ENCODE measurements at places on chromosomes 11 and 22.
A peak's percentile ranks its signal among the peaks of the same experiment; 100 is the strongest.

DNA sequence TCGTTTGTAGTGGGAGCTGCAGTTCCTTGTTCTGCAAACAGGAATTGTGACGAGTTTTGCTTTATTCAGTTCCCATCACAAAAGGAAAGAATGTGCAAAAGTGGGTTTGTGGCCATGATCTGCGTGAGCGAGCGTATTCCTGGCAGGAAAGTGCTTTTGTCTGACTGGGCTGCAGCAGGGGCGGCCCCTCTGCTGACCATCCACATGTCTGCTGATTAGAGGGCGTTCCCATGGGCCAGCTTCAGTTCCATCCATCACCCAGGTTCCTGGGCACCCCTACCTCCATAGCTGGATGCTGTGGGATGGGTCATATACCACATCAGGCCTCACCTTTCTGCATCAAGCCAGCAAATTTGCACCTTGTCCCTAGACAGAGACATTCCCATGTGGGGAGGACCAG lies 28.9 kb upstream of the GAL start:
- no peak for DNase-seq

- DNase-seq, result no peak
These were observed 15.8 kb downstream of the SHANK3 start for GRCh38 chr22:50688448-50688847.

GRCh38 chr22:21652547-21653545 lies 10.7 kb downstream of the SDF2L1 start:
- DNase-seq, result no peak

GRCh38 chr22:44730022-44730393 lies 22.4 kb upstream of the ARHGAP8 start:
- no peak for DNase-seq

DNA sequence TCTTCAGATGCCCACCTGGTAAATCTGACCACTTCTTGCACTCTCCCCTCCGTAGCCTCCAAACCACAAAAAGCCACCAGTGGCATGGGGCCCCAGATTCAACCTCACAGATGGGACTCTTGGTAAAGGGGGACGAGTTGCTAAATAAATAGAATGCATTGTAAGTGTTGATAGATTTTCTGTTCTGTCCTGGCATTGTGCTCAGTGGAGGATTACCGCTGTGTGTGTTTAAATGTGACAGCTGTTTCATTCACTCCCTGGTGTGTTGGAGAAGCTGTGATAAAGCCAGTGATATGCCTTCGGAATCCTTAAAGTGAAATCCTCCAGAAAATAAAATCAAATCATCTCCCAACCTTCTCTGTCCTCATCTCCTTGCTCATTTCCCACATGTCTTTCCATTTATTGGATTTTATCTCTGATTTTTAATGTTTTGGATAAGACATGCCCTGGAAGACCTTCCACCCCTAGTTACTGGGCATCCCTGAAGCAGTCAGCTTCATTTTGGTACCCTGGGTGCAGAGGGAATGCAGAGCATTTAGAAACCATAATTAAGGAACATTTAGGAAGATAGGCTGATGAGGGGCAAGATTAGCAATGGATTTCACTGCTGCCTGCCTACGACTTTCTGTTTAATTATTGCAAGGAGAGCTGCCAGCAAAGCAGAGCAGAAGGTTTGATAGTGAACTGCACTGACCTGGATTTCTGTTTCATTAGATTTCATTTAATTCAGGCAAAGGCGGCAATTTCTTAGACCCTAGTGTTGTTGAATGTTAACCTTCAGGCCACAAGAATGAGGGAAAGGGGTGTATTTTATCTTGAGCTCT lies 460.9 kb upstream of the KIRREL3 start:
- no peak for DNase-seq

DNA sequence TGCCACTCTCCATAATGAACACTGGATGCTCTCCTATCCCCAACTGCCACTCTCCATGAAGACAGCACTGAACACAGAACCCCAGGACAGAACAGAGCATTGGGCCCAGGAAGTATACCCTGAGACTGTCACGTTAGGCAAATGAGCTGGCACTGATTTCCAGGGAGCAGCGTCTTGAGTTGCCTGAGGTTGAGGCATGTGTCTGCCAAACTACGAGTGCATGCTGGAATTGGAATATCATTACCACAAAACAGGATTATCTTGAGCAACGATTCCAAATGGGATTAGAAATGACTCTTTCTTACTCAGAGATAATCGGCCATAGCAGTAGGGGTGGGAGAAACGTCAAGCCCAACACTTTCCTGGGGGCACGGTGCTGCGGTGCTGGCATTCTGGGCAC lies 39.9 kb downstream of the CLPB start:
- no peak for DNase-seq

DNA sequence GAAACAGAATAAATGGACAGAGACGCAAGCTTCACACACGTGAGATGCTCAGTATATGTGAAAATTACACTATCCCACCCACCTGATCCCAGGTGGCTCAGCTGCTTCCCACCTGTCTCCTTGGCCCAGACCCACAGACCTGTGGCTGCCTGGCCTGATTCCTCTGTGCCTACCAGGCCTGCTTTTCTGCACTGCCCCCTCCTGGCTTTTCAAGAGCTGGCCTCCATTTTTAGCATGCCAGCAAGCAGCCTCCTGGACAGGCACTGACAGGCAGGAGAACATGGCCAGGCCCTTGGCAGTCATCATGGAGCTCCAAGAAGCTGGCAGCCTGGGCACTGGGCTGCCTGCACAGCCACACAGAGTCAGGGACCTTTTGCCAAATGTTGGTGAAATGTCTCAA lies 79.5 kb upstream of the HMGXB4 start:
- no peak for DNase-seq

- no peak for DNase-seq
These were observed 73.2 kb downstream of the GRK3 start for GRCh38 chr22:25637672-25638071.

DNA sequence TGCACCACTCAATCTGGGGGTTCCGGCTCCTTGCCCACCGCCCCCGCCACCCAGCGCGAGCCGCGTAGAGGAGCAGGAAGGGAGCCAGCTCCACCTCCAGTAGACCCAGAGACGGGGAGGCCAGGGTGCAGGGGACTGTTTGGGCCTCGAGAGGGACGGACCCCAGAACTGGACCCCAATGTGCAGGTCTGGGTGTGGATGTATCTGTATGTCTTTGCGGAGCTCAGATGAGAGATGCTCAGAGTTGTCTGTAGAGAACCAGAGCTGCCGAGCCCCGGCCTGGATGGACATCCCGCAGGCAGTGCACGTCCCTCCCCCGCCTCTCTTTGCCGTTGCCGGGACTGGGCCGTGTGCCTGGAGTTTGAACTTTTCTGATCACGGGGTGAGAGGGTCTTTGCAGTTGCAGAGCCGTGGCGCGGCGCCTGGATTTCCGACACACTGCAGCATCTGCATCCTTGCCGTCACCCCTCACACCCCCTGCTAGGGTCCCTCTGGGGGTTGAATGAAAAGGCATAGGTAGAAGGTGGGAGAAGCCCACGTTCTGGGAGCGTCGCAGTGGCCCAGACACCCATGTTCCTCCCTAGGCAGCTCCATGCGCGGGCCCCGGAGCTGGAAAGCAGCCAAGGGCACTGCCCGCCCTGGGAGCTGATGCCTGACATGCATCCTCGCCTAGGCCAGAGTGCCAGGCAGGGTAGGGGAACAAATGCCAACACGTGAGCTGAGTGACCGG lies 105.2 kb downstream of the KCNQ1 start:
- DNase-seq, result no peak

DNA sequence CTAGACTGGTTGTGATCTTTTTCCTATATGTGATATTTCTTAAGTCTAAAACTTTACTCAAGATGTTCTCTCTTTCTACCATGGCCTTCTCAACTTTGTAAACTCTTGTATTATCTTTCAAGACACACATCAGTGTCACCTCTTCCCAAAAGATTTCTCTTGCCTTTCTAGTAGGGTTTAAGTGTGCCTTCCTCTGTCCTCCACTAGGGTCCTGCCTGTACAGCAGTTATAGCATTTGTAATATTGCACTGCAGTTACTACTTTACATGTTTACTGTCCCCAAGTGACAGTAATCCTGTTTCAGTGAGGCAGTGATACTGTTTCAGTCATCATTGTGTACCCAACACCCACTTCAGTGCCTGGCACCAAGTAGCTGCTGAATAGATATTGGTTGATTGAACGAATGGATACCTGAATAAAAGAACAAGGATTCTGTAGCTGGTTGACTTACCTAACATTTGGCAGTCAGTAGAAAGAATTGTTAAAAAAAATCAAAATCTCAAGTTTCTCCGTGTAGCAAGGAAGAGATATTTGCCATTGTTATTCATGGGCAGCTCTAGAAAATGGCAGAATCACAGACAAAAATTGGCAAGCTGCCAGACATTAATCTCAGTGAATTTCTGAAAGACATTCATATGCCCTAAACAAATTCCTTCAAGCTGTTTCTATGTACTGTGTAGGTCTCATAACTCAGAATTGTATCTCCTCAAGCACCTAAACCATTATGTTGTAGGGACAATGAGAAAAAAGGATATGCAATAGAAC lies 79.4 kb downstream of the RBMXL2 start:
- DNase-seq, result no peak

DNA sequence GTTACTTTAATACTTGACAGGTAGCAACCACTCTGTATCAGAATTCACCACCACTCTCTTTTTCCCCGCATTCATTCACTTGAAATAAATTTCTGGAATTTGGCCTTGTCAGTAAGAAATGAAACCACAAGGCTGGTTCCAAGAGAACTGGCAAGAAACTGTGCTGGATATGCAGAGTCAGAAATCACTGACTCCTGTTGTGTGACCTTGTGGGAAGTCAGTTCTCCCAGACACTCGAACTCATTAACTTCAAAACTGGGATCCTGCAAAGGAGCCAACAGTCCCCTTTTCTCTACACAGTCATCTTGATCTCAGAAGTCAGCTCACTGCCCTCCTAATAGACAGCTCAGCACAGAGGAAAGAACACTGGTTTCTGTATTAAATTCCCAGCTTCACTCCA lies 142.7 kb downstream of the LRRC4C start:
- DNase-seq, result peak; percentile 84

- no peak for DNase-seq
These were observed 621.2 kb downstream of the METTL15 start for GRCh38 chr11:28729339-28729738.

- DNase-seq, result peak; percentile 91
These were observed 72.4 kb downstream of the TEAD1 start for GRCh38 chr11:12746593-12747097.

DNA sequence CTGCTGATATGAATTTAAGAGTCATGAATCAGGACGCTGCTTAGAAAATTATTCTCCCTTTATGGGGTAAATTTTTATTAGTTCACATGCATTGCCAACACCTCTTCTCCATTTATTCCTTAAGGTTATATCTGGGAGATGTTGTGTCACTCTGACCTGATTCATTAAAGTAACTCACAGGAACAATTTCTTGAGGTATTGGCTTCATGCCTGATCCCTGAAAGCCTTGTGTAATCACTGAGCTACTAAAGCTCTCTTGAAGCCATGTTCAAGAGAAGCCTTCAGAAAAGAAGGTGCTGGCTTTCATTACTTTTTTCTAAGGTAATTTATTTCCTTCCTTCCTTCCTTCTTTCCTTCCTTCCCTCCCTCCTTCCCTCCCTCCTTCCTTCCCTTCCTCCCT lies 420.6 kb downstream of the RAB38 start:
- no peak for DNase-seq

GRCh38 chr11:113873236-113873626 lies 2.1 kb downstream of the USP28 start:
- DNase-seq, result no peak

DNA sequence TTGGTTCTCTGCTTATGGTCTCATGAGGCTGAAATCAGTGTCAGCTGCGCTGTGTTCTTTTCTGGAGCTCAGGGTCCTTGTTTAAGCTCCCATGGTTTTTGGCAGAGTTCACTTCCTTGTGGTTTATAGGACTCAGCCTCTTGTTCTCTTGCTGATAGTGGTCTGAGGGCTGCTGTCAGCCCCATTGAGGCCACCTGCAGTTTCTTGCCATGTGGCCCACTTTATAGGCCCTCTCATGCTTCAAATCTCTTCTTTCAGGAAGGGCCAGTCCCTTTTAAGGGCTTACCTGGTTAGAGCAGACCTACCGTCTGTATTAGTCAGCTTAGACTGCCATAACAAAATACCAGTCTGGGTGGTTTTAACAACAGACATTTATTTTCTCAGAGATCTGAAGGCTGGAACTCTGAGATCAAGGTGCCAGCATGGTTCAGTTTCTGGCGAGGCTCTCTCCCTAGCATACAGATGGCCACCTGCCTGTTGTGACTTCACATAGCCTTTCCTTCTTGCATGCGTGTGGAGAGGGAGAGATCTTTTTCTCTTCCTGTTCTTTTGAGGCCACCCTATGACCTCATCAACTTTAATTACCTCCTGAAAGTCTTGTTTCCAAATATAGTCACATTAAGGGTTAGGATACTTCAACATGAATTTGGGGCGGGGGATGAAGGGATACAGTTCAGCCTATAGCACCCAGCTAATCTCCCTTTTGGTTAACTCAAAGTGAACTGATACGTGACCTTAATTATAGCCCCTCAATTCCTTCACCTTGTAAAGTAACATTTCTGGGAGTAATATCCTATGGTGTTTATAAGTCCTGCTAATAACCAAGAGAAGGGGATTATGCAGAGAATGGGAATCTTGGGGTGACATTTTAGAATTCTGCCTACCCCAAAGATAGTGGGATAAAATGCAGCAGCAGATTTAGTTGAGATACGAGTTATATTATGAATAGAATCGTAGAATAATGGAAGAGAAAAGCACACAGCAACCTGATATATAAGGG lies 131.8 kb downstream of the UVRAG start:
- DNase-seq, result peak; percentile 39

- peak; percentile 92 for DNase-seq
These were observed 648 bp downstream of the FOSL1 start for GRCh38 chr11:65899356-65900124.

DNA sequence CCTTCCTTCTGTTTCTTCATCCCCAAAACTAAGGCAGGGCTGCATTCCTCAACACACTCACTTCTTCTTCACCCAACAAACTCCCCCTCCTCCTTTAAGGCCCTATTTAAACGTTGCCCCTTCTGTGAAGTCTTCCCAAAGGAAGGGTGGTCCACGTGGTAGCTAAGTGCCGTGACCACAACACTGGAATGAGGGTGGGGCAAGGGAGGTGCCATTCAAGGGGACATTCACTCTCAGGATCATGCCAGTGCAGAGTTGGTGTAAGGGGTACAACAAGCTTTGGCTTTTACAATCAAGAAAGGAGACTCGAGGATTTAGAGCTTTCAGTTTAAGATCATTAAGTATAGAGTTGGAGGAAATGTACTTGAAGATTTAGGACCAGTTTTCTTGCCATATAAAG lies 8.0 kb upstream of the MS4A10 start:
- DNase-seq, result no peak

GRCh38 chr11:101825531-101825930 lies 89.3 kb upstream of the CEP126 start:
- DNase-seq, result no peak

Data from kidney tubule cell (primary cell).